Stimulated activated CD4-positive, alpha-beta T cell treated with anti-CD3 and anti-CD28 coated beads, TNF-alpha, amount 100 ng/mL, for 4 hours (primary cell): ENCODE measurements at places on chromosomes 1 and 21.

GRCh38 chr1:85128316-85128715 lies 72.5 kb downstream of the SYDE2 start:
- DNase-seq: no peak

- no peak for DNase-seq
Measured at GRCh38 chr1:14260480-14260879, 338.0 kb upstream of the KAZN start.

DNA sequence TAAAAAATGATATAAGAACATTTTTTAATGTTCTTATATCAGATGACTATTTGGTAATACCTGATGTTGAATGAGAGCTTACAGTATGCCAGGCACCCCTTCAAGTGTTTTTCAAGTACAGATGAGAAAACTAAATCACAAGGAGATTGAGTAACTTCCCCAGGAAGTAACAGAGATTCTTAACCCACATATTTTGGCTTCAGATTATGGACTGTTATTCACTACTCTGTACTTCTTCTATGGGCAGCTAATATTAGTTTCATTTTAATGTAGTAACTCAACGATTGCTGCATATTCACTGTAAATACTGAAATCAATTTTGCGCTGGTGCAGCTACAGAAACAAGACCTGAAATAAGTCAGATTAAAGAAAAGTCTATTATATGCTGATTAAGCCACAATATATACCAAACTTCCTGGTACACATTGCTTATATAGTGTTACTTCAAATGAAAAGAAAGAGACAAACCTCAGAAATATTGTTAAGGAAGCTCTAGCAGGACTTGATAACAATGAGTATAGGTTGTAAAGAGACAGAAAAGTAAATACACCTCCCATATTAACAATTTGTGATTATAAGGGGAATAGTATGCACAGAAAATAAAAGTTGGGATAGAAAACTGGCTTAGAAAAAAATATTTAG lies 19.7 kb downstream of the DPYD start:
- DNase-seq: no peak

- no peak for DNase-seq
Measured at GRCh38 chr1:193221651-193222050, 35.2 kb upstream of the B3GALT2 start.

- no peak for DNase-seq
Measured at GRCh38 chr1:118985640-118986554, 2.2 kb downstream of the TBX15 start.

DNA sequence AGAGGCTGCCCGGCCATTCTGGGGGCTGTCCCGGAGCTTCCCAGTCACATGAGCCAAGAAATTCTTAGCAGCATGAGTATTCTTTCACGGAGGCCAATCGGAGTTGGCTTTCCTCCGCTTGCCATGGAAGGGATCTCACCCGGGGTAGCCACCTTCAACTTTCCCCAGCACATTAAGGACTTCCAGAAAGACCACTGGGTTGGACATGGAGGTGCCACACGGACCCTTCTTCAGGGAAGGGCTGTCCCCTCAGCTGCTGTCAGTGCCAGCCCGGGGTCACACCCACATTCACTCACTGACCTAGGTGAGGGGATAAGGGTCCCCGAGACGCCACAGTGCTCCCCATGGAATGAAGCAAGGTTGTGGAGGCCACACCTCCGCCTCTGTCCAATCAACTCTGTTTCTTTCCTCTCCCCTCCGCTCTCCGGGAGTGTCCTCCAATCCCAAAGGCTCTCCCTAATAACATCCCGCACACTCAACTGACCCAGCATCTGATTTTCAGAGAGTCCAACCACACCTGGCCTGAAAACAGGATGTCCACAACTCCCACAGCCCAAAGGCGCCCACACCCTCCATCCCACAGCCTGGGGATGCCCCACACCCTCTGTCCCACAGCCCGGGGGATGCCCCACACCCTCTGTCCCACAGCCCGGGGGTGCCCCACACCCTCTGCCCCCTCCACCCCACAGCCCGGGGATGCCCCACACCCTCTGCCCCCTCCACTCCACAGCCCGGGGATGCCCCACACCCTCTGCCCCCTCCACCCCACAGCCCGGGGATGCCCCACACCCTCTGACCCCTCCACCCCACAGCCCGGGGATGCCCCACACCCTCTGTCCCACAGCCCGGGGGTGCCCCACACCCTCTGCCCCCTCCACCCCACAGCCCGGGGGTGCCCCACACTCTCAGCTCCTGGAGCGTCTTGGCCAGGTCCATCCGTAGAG lies 19.4 kb downstream of the RSPH1 start:
- DNase-seq: no peak

DNA sequence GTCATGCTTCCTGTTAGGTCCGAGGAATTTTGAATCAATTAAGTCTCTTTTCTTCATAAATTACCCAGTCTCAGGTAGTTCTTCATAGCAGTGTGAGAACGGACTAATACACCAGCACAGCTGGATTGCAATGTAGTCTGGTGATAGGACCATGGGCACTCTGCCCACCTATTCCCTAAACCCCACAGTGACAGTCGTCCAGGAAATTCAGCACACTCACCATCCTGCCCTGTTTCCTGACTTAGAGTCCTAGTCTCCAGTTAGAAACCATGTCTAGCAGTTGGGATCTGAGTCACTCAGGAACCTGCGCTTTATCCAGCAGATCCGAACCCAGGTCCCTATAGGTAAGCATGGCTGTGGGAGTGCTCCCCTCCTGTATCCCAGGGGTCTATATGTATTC lies 149.3 kb upstream of the TNR start:
- DNase-seq: no peak

GRCh38 chr1:153728305-153729066 lies 636 bp downstream of the INTS3 start:
- no peak for DNase-seq

- DNase-seq: no peak
Measured at GRCh38 chr1:234643111-234643849, 33.3 kb upstream of the IRF2BP2 start.

- no peak for DNase-seq
Measured at GRCh38 chr1:38580594-38580993, 279.0 kb downstream of the RRAGC start.

- no peak for DNase-seq
Measured at GRCh38 chr1:100266741-100267140, 725 bp downstream of the RTCA start.

- DNase-seq: no peak
Measured at GRCh38 chr1:55612988-55613387, 397.8 kb upstream of the USP24 start.

- DNase-seq: no peak
Measured at GRCh38 chr1:116769104-116769452, 14.8 kb downstream of the CD2 start.

DNA sequence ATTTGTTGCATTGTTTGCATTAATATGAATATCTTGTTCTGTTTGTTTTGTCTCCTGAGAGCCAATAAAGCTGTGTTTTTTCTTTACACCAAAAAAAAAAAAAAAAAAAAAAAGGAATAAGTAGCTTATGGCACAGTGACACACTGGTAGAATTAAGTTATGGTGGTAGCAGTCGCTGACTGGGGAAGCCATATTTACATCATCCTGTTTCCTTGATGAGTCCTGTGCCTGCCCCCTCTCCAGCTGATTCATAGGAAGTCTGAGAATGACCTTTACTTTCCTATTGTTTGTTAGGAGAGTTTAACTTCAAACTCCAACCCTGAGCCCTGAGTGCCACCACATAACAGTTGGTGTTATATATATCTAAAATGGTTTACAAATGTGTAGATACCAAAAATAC lies 62.2 kb downstream of the OBSCN start:
- no peak for DNase-seq

GRCh38 chr1:158972841-158973240 lies 36.9 kb upstream of the IFI16 start:
- DNase-seq: no peak

DNA sequence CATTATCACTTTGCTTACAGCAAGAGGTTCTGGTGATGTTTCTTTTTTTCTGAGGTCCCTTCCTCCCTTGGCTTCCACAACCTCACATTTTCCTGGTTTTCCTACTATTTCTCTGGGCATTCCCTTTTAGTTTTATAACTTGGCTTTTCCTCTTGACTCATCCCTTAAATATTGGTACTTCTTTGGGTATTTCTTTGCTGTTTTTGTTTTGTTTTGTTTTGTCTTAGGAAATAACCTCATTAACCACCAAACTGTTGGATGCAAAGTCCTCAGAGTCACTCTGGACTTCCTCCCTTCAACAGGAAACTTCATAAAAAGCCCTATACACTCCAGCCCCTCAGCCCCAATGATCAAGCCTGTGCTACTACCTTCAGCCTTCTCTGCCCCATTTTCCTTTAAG lies 211.1 kb downstream of the DUSP10 start:
- no peak for DNase-seq

- no peak for DNase-seq
Measured at GRCh38 chr1:217274416-217274815, 356.5 kb downstream of the GPATCH2 start.

DNA sequence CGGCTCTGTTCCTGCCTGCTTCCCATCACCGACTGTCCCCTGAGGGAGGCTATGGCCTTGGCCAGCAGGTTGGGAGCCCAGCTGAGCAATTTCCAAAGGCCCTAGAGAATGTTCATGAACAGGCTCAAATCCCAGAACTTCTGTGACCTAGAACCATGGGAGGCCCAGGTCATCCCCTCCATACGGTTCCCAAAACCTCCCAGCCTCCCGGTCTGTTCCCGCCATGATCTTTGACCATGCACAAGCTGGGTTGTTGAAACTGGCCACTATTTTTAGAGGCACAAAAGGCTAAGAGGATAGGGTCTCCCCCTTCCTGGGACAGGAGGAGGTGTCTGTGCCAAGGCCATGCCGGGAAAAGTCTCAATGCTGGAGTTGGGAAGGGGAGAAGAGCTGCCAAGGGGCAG lies 27.5 kb downstream of the EPHA2 start:
- DNase-seq: no peak

DNA sequence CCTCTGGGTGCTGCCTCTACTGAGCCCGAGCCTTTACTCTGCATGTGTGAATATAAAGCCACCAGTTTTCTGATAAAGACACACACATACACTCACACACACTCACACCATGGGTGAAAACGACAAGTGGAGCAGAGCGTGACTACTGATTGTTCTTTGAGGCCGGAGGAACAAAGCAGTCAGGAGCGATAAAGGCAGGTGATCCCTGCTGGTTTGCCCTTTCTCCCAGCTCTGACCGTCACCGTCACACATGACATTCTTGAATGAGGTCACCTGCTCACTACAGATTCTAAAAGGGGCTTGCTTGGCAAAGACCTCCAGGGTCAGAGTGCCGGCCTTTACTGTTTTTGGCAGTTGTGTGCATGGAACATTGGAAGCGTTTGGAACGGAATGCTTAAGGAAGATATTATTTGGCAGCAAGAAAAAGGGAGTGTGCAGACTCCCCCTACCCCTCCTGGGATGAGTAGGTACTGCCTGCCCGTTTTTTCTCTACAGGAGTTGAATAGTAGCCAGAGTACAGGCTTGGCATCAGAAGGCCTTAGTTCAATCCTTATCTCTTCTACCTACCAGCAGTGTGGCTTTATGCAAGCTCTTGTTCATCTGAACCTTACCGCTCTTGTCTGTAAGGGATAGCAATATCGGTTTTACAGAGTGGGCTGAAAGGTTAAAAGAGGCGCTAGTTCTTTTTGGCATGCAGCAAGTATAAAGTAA lies 79.7 kb downstream of the PBX1 start:
- DNase-seq: no peak

DNA sequence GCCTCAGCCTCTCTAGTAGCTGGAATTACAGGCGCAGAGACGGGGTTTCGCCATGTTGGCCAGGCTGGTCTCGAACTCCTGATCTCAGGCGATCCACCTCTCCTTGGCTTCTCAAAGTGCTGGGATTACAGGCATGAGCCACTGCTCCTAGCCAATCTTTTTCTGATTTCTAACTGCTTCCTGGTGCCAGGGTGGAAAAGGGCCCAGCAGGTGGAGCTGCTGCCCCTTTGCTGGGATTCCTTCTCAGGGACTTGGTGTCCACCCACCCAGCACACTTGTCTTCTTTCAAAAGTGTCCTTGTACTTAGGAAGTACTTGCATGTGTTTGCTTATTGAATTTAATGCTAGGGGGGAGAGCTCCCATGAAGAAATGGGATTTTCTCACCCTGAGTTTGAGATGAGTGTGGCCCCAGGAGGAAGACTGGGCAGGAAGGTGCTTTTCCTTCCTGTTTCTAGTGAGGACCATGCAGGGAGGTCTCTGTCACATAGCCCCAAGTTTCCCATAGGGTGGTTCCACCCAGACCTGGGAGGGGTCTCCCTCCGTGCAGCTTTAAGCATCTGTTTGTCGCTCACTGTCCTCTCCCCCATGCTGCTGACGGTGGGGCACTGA lies 14.2 kb downstream of the UTP11 start:
- no peak for DNase-seq

GRCh38 chr21:28144653-28145052 lies 848.0 kb downstream of the LTN1 start:
- no peak for DNase-seq

- DNase-seq: no peak
Measured at GRCh38 chr1:174428739-174429138, 19.0 kb upstream of the GPR52 start.

DNA sequence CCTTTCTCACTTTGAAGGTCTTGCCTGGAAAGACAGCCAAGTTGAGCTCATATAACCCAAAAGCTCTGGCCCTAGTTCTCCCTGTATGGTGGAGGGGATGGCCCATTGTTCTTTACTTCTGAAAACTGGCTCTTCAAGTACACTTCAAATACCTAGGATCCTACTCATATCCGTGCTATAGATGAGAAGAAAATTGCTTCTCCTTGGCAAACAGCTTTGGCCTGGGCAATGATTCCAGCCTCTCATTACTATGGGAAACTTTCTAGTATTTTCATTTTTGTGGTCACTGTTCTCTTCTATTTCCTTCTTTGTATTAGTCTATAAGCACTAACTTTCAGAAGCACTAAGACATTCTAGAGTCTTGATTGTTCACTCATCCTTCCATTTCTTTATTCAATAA lies 53.7 kb downstream of the ZNF697 start:
- DNase-seq: no peak
